ENCODE measurements at places on chromosomes 1 and 21.

DNA sequence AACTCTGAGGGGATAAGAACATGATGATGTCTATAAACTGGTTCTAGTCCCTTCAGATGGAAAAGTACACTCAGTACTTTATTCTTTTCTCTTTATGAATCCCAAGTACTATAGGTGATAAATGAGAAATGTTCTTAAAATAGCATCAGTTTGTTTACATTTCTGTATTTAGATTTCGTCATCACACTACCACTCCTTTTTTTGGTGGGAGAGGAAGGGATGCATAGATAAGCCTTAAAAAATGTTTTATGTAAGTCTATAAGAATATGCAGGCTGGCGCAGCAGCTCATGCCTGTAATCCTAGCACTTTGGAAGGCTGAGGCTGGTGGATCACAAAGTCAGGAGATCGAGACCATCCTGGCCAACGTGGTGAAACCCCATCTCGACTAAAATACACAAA lies 144.8 kb downstream of the USP25 start:
- no peak for DNase-seq

- no peak for DNase-seq
Measured at GRCh38 chr1:19475296-19475695, 10.0 kb downstream of the CAPZB start.

- DNase-seq = no peak
Measured at GRCh38 chr1:67060811-67061218, 6.9 kb upstream of the SLC35D1 start.

DNA sequence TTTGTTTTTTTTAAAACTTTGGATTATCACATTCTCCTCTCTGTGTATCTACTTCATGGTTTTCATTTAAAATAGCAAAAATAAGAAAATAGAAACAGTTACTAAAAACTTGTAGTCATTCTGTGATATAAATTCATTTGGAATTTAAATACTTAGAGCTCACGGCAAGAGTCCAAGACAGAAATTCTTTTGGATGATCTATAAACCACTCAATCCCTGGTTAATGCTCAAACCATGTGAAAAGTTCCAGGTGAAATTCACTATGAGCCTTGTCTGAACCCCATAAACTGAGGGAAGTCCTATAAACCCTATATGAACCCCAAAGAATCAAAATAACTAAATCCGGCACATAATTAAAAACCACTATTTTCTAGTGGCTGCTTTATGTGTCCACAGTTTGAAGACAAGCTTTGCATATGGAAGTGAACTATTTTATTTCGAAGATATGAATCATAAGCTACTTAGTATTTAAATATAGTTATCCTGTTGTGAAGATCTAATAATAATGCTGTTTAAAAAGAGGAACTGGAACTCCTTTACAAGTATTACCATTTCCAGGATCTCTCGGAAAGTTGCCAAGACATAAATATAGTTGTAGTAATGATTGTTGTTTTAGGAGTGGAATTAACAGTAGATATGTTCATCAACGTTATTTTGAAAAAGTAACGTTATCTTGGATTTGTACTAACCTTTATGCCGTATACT lies 163.5 kb downstream of the NFIA start:
- no peak for DNase-seq

GRCh38 chr1:205294175-205294917 lies 27.2 kb downstream of the NUAK2 start:
- DNase-seq = no peak

- DNase-seq = no peak
Measured at GRCh38 chr1:8182034-8182761, 135.7 kb upstream of the SLC45A1 start.

DNA sequence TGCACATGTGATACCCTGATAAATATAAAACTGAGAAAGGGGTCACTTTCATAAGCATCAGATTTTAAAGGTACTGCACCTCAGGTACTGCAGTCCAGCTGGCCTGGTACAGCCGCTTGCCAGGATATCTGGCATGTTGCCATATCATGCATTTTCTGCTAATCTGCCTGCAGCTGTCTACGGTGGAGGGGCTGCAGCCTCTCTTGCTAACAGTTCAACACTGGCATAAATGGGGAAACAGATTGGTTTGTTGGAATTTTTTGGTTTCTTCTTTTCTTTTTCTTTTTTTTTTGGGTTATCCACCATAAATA lies 71.5 kb downstream of the MIS18A start:
- DNase-seq = no peak

- DNase-seq = no peak
Measured at GRCh38 chr1:9302745-9303524, 10.2 kb downstream of the SPSB1 start.

GRCh38 chr1:115084902-115085511 lies 4.3 kb downstream of the TSPAN2 start:
- DNase-seq = no peak

DNA sequence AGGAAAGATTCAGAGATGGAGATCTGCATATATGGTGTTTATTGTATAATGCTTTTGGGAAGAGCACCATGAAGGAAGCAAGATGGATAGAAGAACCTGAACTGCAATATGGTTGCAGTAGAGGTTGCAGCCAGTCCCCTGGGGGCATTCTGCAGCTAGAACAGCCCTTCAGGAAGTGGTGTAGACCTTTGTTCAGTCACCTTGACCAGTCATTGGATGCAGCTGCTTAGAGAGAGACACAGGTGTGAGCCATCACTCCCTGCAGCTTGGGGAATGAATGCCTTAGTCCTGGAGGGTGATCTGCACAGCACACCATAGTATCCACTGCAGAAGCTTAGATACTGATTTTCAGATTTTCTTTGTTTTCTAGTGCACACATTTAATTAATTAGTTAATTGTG lies 42.3 kb downstream of the NEK7 start:
- no peak for DNase-seq

GRCh38 chr1:210250998-210251679 lies 18.5 kb downstream of the SERTAD4 start:
- no peak for DNase-seq

DNA sequence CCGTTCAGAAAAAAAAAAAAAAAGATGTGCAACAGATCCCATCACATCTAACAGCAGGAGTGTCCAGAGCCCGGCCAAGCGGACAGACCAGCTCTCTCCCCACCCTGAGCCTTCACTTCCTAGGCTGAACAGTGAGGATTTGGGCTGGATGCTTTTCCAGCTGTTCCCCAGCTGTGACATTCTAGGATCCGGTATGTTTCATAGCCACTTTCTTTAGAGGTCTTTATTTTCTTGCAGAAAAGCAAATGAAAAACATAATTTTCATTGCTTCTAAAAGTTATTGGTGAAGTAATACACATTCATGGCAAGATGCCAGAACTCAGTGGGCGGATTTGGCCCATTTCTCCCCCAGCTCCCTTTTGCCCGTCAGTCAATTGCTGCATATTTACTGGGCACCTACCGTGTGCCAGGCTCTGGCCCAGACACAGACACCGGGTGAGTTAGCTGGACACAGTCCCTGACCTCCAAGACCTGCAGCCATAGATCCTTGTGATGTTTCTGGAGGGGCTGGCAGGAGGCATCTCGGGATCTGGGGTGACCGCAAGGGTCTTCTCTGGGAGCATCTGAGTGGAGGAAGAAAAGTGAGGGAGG lies 213.7 kb upstream of the VAMP3 start:
- no peak for DNase-seq

DNA sequence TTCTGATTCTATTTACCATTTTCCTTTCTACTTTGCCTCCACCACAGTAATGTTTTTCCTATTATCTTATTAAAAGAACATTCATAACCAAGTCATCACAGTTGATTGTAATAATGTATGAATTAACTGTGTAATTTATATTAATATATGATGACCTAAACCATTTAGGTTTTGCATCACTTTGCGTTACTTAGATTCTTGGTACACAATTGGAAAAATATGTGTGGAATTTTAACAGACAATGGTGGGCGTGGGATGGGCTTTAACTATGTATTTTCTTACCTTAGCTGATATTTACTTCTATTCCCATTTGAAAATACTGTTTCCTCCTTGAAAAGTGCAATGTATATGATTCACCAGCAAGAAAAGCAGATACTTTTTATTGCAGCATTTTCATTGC lies 3.6 kb downstream of the KRTAP21-3 start:
- no peak for DNase-seq

- no peak for DNase-seq
Measured at GRCh38 chr1:199742547-199742946, 285.0 kb upstream of the NR5A2 start.

DNA sequence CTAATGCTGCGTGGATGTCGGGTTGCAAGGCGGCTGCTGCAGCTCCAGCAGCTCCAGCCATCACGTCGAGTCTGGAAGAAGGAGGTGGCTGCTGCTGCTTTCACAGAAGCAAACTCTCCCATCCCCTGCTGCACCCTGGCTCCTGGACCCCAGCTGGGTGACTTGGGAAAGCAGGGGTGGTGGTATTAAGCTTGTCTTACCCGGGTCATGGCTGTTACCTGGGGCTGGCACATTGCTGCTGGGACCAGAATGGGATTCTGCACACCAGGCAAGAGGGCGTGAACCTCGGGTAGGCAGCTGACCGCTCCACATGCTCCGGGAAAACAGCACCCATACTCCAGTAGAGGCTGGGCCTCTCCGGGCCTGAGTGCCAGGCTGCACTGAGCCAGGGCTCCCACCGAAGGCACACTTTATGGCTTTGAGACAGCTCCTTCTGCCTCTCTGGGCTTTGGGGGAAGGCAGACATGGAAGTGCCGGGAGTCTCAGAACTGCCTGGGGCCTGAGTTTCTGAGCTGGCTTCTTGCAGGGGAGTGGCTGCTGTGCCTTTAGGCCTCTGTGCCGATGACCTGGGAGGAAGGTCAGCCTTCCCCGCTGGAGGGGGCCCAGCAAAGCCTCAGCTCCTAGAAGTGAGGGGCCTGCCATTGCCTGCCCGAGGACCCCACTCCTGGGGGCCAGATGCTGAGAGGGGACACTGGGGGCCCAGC lies 1.2 kb downstream of the SMIM1 start:
- DNase-seq = no peak

DNA sequence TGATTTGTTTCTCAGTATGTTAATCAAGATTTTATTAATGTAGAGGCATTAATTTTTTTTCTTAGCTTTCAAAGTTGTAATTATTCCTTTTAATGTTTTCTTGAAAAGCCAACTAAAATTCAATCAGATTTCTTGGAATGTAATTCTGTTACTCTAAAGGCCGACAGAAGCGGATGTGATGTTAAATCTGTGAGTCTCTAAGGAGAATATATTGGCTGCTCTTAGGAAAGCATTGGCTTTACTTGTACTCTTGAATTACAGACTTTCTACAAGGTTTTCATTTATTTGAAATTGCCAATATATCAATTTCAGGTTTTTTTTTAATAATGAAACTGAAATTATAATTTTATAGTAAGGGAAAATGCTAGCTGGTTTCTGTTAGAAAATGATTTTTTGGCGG lies 29.2 kb downstream of the RRP15 start:
- DNase-seq = no peak

DNA sequence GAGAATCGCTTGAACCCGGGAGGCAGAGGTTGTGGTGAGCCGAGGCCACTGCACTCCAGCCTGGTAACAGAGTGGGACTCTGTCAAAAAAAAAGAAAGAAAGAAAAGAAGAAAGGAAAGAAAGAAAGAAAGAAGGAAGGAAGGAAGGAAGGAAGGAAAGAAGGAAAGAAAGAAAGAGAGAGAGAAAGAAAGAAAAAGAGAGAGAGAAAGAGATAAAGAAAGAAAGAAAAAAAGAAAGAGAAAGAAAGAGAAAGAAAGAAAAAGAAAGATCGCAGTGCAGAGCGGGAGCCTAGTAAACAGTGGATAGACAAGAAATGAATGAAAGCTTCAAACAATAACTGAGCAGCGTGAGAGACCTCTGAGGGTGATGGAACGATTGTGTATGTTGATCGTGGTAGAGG lies 20.6 kb upstream of the GRHL3 start:
- no peak for DNase-seq

GRCh38 chr1:70386121-70386520 lies 24.9 kb upstream of the CTH start:
- DNase-seq = no peak

GRCh38 chr1:172845371-172845770 lies 186.5 kb downstream of the FASLG start:
- DNase-seq = no peak

DNA sequence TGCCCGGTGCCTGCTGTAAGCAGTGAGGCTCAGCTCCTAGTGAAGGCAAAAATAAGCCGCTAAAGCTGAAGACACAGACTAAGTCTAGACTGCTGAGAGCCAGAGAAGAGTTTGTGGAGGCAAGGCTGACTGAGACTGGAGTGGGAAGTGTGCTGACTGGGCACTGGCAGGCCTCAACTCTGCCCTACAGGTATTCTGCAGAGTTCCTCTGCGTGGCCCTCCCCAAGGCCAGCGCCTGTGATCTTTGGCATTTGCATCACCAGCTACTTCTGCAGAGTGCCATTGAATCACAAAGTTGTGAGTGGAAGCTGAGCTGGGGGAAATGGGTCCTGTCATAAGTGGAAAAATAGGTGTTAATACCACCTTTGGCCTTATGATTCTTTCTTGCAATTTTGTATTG lies 905.7 kb downstream of the PLA2G4A start:
- DNase-seq = no peak

DNA sequence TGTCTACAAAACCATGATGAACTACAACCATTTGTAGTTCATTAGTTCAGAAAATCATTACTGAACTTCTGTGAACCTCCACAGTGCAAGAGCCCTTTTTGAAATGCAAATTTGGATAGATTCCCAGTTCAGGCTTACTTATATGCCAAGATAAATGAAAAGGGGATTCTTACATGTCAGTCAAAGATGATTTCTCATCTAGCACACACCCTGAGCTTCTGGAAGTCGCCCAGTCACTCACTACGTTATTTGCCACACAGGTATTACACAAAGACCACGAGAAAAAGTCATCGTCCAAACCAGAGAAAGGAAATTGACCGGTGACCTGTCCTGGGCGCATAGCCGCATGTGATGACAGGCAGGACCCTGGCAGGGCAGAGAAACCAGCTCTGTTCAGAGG lies 41.8 kb downstream of the ETS2 start:
- DNase-seq = no peak

DNA sequence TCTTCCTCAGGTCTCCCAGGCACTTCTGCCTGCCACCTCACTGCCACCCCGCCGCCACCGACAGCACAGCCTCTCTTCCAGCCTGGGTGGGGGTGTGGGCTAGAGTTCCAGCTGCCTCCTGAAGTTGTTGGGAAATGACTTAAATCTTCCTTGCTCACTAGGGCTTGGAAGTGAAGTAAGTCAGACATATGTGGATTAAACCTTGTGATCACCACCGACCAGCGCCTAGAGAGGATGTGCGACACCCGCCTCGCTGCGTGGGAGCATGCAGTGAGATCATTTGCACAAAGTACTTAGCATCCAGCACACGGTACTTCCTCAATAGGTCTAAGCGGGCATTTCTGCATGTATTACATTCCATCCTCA lies 71.4 kb upstream of the FAM20B start:
- DNase-seq = no peak
